ENCODE measurements at places on chromosomes 16 and 17.

DNA sequence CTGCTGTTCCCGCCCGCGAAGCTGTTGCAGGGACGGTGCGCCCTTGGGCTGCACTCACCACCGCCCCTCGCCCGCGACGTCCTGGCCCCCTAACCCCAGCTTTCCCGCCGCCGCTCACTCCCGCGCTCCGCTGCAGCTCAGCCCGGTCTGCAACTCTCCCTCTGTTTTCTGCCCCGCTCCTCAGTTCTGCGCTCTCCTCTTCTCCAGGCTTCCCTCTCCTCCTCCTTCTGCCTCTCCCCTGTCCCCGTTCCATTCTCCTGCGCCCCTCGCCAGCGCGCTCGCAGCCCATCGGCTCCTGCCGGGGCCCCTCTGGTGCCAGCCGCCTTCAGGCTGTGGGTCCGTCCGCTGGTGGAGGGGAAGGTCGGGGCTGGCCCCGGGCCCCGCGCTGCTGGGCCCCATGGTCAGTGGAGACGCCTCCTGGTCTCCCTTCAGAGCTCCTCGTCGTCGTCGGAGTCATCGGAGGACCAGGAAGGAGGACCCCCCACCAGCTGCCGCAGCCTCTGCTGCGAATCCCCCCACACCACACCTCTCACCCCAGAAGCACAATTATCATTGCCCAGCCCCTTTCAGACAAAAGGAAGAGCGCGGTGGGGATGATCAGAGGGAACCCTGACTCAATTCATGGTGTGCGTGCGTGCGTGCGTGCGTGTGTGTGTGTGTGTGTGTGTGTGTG lies 223.2 kb upstream of the FOXF1 start:
- no peak for DNase-seq

DNA sequence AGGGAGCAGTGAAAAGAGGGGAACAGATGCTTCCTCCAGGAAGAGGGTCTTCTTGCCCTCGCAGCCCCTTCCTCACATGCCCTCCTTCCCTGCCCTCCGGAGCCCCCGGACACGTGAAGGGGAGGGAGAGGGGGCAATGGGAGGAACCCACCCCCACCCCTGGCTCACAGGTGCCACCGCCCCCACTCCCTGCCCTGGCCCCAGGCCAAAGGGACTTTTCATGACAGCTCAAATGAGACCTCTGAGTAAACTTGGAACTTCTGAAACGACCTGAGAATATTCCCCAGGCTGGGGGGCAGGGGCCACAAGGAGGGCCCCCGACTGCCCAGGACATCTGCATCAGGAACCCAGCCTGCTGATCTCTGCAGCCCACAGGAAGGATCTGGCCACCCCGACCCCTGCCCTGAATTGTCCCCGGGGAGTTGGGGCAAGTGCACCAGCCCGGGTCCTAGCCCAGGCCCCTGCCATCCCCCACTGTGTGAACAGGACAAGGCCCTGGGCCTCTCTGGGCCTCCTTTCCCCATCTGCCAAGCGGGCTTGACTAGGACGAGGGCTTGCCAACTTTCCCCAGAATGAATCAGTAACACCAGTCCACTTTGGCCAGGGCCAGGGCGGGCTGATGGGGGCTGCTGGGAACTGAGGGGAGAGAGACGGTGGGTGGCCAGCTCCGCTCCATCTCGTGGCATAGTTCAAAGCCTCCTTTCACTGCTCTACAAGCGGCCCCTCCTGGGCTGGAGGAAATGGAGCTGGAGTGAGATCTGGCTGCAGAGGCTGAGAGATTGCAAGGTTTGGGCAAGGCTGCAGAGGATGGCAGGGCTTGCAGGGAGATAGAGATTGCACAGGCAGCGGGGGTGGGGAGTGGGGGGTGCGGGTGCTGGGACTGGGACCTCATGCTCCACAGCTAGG lies 3.8 kb downstream of the IL21R start:
- no peak for DNase-seq

- no peak for DNase-seq
Observed at GRCh38 chr16:81401035-81401950, 43.3 kb upstream of the CMIP start.

DNA sequence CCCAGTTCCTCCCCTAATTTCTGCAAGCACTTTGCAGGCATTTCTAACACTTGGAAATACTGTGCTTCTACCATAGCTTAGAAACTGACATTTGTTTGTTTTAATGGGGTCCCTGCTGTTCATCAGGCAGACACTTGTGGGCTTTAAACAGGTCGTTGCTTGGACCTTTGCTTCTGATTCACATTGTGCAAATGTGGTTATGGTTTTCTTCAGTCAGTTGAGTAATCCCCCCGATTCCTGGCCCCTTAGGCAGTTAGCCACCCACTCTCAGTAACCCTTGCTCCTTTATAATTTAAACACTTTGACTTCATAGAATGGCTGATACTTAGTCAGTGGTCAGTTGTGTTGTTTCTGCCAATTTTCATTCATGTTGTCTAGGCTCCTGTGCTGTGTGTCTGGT lies 39.4 kb downstream of the SLC47A1 start:
- no peak for DNase-seq

- no peak for DNase-seq
Observed at GRCh38 chr16:75552951-75553350, 3.1 kb downstream of the TMEM231 start.

DNA sequence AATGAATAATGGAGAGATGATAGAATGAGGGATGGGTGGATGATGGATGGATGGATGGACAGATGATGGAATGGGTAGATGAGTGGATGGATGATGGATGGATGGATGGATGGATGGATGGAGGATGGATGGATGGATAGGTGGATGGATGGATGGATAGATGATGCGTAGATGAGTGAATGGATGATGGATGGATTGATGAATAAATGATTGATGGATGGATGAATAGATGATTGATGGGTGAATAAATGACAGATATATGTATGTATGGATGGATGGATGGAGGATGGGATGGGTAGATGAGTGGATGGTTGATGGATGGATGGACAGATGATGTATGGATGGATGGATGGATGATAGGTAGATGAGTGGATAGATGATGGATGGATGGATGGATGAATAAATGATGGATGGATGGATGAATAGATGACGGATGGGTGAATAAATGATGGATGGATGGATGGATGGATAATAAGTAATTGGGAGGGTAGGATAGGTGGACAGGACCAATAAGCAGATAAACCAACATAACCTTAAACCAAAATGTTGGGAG lies 7.9 kb downstream of the TRPV3 start:
- no peak for DNase-seq

- no peak for DNase-seq
Observed at GRCh38 chr16:85845266-85845665, 45.8 kb downstream of the COX4I1 start.

DNA sequence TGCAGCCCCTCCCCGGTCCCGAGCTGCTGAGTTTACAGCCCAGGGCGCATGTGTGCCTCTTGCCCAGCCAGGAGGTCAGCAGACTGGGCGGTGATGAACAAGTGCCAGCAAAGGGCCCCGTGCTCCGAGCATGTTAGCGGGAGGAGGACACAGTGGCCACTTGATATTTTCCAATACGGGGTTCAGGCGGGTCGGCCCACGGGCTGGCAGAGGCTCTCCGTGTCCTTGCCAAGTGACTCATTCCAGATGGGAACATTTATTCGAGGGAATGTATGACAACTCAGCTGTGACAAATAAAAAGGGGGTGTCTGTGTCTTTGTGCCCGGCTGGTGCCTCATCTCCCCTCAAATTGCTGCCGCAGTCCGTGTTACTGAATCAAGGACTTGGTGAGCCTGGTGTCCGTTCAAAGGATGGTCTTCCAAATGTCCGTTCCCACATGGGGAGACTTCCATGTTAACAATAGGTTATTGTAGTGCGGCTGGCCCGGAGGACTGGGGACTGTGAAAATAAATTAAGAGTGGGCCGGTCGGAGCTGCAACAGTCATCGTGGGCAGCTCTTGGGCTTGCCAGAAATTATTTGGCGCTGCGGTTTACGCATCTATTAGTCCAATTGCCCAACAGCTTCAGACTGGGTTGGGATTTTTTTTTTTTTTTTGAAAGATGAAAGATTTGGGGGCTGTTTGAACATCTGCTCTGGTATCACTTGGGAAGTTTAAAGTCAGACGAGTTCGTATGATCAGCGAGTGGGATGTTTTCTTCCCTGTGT lies 174.0 kb upstream of the CIBAR2 start:
- no peak for DNase-seq

DNA sequence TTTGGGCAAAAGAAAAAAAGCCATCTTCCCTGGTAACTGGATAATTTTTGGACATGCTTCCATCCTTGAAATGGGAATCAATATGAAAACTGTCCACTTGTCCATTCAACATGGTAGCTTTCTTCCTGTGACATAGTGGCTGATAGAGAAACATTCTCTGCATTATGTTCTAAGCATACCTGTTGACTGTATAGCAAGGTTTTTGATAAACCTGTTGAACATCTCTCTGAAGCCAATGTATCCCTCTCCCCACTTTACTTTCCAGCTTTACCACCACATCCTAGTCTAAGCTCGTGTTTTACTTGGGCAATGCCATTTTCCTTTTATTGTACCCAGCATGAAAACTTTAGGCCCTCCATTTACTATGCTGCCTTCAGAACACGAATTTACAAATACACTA lies 630.1 kb downstream of the TOX3 start:
- DNase-seq = no peak

DNA sequence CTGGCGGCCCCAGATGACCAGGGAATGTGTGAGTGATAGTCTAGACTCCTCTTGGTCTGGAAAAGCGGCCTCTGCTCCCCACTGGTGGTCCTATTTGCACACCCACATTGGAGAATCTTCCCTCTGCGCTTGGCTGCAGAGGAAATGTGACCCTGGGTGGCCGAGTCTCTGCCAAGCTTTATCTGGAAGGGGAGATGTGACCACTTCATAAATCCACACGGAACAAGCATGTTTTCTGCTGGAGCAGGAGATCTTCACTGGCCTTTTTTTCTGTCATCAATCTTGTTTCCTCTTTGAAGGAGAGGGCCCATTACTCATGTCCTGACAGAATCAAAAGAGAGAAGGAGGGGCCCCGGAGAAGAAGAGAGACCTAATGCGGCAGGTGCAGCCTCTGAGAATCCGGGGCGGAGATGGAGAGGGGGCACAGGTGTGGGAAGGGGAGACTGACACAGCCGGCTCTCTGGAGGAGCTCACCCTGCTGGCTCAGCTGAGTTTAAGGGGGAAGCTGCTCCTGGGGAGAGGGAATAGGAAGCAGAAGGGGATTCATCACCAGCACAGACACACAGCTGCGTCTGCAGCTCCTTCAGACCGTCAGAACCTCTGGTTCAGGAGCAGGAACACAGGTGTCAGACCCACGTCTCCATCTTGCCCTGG lies 116.3 kb downstream of the SOX9 start:
- no peak for DNase-seq

DNA sequence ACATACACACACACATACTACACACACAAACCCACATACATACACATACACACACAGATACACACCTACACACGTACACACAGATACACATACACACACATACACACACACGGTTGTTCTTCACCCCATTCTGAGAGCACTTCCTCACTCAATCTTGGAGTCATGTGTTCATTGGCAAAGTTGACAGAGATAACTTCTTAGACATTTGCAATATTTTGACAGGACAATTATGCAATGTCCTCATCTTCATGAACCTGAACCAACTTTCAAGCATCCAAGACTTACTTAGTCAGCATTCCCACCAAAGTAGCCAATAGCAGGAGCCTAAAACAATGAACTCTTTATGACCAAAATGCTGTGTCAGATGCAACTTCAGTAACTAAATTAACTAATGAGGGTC lies 77.1 kb upstream of the DNAH17 start:
- DNase-seq = no peak

- DNase-seq = no peak
Observed at GRCh38 chr16:83343935-83344366, 463.8 kb upstream of the HSBP1 start.

- no peak for DNase-seq
Observed at GRCh38 chr17:28969706-28970393, 18.5 kb upstream of the PHF12 start.

DNA sequence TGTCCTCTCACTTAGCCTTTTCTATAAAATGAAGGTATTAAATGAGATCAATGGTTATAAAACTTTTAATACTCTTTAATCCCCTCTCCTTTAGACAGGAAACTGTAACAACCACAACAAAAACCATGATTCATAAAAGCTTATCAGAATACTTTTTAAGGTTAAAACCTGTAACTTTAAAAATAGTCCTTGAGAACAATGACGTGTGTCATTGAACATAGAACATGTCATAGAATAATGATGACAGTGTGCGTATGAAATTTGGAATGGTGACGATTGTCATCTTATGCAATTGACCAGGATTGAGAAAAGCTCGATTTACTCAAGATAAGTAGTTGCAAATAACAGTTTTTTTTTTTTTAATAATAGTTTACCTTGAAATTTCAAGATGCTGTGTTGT lies 94.1 kb downstream of the PLCG2 start:
- no peak for DNase-seq

DNA sequence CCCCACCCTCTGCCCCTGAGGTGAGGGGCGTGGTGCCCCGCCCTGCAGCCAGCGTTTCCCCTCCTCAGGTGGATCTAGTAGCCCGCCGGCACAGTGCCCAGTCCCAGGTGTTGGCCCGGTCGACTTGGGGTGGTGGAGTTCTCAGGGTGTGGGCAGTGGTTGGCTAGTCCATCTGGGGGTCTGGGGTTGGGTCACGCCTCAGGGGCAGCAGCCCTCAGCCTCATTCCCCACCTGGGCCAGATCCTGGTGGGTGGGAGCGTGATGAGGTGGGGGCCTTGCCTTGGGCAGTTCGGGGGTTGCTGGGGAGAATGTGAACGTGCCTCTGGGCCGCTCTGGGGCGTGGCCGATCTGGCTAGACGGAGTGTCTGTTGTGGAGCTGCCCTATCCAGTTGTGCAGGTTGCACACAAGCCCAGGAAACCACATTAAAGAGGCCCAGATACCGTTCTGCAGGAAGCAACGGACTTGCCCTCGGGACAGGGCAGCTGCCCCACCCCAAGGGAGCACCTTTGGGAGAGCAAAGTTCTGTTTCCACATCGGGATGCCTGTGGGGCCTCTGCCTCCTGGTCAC lies 32.0 kb downstream of the GSE1 start:
- DNase-seq = no peak

- DNase-seq = no peak
Observed at GRCh38 chr16:50274326-50275097, 8.2 kb downstream of the ADCY7 start.

DNA sequence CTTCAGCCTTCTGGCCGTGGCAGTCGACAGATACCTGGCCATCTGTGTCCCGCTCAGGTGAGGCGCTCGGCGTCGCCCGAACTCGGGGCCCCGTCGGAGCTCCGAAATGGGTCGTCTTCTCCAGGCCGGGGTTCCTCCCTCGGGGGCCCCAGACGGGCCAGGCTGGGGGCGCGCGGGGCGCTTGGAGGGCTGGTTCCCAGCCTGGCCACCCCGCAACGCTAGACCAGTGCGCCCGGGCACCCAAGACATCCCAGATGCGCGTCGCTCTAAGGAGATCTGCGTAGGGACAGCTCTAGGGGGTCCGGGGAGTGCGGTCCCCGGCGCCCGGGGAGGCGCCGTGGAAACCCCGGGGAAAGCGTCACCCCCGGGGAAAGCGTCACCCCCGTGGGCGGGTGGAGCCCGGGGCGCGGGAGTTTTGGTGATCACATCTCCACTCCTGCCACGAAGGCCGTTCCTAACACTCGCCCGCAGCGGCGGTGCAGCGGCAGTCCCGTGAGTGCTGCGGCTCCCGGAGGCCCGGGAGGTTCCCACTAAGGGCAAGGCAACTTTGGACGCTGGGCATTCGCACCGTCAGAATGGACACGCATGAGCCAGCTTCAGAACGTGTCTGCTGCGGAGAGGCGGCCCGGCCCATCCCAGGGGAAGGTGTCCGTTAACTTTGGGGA lies 729 bp downstream of the ADORA2B start:
- DNase-seq = peak; percentile 15

All from left renal cortex interstitium (tissue), 4 donors.